NCI-H1930 (cell line): ENCODE measurements at places on chromosomes 2 and 18.

DNA sequence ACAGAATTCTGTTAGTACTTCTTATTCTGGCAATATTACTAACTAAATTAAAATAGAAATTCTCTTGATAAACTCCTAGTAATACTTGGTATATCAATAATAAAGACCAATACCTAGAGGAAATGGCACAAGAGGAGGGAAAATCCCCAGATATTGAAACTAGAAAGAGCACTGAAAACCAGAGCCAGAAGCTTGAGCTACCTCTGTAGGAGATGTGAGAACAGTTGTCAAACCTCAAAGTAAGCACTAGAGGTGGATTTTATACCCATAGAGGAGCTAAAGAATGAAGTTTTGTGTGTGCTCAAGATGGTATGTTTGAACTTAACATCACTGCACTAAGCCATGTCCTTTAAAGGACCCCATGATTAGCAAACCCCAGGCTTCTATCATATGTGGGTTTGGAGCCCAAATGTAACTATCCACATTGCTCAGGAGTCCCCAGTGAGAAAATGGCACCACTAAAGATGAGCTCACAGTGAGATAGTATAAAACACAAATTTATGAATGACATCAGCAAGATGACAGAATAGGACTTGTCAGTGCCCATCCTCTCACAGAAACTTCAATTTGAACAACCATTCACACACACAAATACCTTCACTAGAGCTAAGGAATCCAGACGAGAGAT is 122.1 kb downstream of the PKP4 start:
- no peak for DNase-seq

GRCh38 chr2:32732120-32732519 is 104.3 kb downstream of the TTC27 start:
- no peak for DNase-seq

- no peak for DNase-seq
Measured at GRCh38 chr18:29753379-29753778, 1289.2 kb downstream of the DSC3 start.

DNA sequence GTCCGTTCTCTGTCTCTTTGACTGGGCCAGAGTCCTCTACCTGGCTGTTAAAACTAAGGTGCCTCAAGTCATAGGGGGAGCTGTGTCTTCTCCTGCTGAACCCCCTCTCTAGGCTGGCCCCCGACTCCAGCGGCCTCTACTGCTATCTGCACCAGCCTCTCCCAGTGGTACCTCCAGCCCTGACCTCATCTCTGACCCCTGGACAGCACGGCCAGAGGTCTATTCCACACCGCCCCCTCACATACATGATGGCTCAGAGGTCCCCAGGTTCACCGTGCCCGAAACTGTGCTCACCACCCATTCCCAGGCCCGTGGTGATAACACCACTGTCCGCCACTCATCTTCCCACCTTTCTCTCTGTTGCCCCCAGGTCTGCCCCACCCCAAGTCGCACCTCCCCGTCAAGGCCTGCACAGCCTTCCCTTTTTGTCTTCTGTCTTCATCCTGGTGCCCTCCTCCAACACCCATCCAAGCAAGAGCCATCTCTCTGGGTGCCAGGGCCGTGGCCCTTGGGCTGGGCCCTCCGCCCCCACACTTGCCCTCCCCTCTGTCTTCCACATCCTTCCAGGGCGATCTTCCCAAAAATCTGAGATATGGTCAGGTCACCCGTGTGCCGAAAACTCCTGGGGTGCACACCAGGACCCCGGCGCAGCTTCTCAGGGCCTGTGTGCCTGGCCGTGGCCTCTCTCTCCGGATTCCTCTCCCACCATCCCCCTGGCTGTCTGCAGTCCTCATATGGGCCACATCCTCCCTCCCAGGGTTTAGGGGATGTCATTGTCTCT is 134.4 kb upstream of the ID2 start:
- DNase-seq = no peak

- no peak for DNase-seq
Measured at GRCh38 chr18:22983175-22983574, 50.0 kb downstream of the RBBP8 start.

- no peak for DNase-seq
Measured at GRCh38 chr18:58464104-58464625, 164.7 kb downstream of the ALPK2 start.

- no peak for DNase-seq
Measured at GRCh38 chr2:2296400-2296799, 34.7 kb downstream of the MYT1L start.

DNA sequence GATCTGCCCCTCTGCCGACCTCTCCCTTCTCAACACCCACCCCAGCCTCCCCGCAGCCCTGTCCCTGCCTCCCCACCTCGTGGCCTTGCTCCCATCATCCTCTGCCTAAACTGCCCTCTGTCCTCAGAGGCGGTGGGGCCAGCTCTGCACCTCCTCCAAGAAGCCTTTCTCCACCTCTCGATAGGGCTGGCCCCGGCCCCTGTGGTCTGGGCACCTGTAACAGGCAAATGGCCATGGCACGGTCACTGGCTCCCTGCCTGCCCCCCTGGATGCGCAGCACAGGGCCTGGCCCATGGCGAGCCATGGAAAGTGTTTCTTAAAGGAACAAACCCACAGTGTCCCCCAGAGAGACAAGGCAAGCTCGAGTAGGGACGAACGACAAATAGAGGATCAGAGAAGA is 42.0 kb downstream of the MYO7B start:
- DNase-seq = no peak

- no peak for DNase-seq
Measured at GRCh38 chr2:68811364-68811763, 59.8 kb downstream of the BMP10 start.

GRCh38 chr18:12041561-12041960 is 52.1 kb upstream of the ANKRD62 start:
- no peak for DNase-seq

GRCh38 chr2:98893911-98894321 is 42.1 kb downstream of the CRACDL start:
- no peak for DNase-seq

DNA sequence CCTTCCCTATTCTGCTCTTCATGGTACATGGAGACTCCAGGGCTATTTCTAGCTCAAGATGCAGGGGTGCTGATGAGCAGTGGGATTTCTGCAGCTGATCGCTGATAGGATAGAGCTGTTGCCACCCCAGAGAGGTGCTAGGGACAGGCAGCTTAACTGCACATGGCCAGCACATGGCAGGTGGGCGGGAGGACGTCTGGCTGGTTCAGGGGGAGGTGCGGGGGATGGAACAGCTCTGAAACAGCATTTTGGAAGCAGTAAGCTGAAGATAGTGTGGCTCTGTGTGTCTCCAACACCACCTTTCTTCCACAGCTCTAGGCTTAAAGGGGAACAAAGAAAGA is 151.9 kb upstream of the PELI1 start:
- DNase-seq = no peak

DNA sequence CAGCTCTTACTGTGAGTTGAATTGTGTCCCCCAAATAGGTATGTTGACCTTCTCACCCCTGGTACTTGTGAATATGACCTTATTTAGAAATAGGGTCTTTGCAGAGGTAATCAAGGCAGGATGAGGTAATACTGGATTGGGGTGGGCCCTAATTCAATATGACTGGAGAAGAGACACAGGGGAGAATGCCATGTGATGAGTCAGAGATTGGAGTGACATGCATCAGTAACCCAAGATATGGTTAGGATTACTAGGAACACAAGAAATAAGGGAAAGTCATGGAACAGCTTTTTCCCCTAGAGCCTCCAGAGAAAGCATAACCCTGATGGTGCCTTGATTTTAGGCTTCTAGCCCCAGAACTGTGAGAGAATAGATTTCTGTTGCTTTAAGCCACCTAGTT is 37.0 kb upstream of the ATP5MC3 start:
- DNase-seq = no peak

DNA sequence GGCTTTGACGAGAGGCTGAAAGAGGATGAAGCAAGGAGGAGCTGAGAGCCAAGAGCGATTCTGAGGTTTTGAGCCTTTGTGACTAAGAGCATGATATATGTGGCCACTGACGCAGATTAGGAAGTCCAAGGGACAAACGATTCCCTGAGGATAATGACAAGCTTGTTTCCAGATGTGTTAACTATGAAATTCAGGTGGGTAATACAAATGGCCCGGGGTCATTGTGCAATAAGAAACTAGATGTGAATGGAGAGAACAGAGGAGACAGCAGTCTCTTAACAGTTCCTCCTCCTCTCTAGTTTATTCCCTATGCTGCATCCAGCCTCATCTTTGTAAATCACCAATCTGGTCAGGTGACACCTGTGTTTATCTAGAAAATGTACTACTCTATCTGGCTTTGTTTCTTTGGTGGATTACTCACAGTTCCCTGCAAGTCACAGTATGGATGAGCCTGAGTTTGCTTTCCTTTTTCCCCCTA is 84.2 kb downstream of the SOCS6 start:
- DNase-seq = no peak

GRCh38 chr2:126905991-126906390 is 7.3 kb downstream of the TEX51 start:
- no peak for DNase-seq

DNA sequence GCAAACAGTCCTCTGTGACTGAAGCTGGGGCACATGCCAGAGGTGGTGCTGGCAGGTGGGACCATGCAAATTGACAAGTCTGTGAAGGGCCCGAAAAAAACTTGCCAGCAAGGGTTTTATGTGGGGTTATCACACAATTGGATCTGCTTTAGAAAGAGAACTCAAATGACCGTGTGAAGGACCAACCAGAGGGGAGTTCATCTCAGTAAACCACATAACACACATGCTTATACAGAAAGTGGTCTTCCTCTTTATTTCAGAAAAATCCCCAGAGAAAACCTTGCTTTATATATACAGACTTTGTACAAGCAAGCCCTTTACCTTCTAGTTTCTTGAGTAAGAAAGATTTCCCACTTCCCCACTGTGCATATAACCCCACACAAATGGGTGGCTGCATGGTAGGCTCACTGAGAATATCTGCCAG is 46.7 kb downstream of the KIDINS220 start:
- no peak for DNase-seq

- DNase-seq = no peak
Measured at GRCh38 chr2:55010915-55011314, 39.3 kb downstream of the RTN4 start.

- no peak for DNase-seq
Measured at GRCh38 chr18:58336605-58337004, 292.3 kb downstream of the ALPK2 start.

DNA sequence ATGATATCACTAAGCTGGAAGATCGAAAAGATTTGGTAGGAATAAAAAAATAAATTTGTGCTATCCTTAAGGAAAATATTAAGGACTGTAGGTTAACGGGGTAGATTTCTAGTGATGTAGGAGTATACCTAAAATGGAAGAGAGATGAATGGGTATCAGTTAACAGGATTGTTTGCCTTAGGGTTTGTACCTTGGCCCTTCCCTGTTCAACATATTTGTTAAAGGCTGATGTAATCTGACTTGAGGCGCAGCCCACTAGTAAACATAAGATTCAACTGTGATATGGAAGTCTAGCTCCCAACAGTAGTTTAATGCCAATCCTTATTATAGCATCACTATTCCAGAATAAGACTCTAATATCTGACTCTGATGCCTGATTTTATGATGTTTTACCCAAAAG is 685.2 kb downstream of the DCC start:
- no peak for DNase-seq

DNA sequence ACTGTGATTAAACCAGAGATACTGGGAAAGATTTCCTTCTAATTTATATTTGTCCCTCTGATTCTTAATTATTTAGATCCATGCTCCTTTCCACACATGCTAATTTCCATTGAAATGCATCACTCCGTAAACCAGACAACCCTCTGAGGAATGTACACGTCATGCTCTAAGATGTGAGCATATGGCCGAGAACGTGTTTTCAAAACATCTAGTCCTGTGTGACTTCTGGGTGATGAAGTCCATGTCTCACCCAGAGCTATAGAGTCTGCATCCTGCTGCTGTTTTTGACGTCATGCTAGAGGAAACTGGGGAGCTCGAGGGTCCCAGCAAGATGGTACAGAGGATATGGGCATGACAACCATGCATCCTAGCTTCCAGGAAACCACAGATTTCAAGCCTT is 53.6 kb downstream of the CAPN13 start:
- no peak for DNase-seq

DNA sequence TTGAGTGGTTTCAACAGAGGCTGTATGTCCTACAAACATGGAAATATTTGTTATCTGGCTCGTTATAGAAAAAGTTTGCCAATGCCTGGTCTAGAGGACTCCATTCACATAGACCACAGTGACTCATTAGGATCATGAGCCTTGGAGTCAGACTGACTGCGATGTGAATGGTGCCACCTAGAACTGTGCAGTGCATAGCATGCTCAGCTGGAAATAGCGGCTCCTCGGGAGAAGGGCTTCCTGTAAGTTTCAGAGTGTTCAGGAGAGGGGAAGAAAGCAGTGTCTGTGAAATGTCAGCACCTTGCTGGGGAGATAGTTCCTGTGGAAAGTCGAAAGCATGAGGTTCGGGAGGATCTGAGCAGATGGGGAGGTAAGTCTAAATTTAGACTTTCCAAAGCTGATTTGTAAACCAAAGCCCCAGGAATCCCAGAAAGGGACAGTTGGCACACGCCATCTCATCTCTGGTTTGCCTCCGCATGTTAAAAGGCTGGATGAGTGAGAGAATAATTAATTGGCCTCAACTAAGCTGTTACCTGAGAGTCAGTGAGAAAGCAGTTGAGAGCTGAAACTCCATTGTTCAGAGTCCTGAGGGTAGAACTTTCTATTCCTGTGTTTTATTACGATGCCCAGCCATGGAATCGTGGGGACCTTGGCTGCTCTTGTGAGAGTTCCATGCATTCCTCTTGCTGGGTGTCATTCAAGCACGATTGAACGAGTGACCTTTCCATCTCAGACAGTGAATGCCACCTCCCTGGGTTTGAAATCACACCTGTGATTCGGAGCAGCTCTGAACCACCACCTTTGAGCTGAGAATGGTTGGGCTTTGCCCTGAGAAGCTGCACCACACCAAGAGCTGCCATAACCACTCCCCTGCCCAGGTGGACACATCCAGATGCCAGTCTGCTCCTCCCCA is 99.5 kb downstream of the MAPK4 start:
- DNase-seq = no peak

GRCh38 chr2:119308793-119309330 is 57.8 kb downstream of the C2orf76 start:
- DNase-seq = no peak

GRCh38 chr2:29373870-29374269 is 258.7 kb downstream of the CLIP4 start:
- DNase-seq = no peak

GRCh38 chr2:95730813-95731212 is 139.0 kb downstream of the TRIM43 start:
- no peak for DNase-seq
